ENCODE measurements at places on chromosomes 4 and X.
A peak's percentile ranks its signal among the peaks of the same experiment; 100 is the strongest.

DNA sequence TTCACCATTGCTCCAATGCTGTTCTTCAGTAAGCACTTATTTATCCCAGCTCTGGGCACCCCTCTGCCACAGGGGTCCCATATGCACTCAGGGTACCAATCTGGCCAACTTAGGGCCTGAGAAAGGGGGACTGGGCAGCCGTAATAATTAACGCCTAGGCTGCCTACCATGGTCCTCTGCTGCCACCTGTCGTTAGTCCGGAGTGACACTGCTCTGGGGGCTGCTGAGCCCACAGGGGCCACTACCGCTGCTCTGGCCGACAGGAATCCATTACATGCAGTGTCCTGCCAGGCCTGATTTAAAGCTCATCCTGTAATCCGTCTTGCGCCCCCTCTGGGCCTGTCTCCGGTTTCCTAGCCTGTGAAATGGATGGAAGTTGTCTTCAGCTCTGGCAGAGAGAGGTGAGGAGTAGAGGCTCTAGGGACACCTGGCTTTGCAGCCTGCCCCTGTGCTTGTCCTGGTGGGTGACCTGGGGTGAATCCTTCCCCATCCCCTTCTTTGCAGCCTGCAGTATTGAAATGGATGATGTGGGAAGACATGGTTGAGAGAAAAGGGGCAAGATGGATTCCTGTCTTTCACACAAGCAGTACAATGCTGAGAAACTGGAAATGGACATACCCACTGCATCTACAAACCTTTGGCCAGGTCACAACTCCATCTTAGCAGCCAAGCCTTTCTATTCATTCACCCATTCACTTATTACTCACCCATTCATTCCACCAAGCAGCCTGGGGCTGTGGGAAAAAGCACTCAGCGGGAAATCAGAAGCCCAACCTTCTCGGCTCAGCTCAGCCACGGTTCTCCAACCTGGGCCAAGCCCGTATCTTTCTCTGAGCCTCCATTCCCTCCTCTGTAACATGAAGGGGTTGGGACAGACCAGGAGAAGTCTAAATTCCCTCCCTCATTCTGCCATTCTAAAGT is 116.3 kb upstream of the NALF2 start:
- DNase-seq, result peak; percentile 41

GRCh38 chr4:167868163-167868562 is 224.2 kb upstream of the ANXA10 start:
- DNase-seq, result no peak

DNA sequence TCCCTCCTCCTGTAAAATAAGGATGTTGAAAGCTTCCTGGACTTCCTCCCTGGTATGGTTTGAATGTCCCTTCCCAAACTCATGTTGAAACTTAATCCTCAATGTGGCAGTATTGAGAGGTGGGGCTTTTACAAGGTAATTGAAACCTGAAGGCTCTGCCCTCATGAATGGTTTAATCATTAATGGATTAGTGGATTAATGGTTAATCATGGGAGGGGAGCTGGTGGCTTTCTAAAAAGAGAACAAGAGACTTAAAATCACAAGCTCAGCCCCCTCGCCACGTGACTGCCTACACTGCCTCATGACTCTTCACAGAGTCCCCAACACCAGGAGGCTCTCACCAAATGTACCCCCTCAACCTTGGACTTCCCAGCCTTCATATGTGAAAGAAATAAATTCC is 124.6 kb upstream of the ANXA3 start:
- no peak for DNase-seq

DNA sequence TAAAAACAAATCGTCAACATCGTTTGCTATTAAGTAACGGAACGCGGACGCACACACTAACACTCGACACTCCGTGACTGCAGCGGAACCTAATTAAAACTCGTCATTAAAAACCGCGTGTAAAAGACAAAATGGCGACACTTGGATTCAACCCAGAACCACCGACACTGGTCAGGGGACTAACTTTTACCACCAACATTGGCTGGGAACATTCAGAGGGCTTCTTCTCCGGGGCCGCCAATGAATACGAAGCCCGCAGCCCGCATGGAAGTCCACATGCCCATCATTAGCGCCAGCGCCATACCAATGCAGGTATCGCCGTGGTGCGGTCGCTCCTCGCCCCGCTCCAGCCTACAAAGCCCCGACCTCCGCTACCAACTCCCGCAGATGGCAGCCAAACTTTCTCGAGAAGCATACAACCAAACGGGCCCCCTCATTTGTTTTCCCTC is 498 bp downstream of the RBMX start:
- no peak for DNase-seq

DNA sequence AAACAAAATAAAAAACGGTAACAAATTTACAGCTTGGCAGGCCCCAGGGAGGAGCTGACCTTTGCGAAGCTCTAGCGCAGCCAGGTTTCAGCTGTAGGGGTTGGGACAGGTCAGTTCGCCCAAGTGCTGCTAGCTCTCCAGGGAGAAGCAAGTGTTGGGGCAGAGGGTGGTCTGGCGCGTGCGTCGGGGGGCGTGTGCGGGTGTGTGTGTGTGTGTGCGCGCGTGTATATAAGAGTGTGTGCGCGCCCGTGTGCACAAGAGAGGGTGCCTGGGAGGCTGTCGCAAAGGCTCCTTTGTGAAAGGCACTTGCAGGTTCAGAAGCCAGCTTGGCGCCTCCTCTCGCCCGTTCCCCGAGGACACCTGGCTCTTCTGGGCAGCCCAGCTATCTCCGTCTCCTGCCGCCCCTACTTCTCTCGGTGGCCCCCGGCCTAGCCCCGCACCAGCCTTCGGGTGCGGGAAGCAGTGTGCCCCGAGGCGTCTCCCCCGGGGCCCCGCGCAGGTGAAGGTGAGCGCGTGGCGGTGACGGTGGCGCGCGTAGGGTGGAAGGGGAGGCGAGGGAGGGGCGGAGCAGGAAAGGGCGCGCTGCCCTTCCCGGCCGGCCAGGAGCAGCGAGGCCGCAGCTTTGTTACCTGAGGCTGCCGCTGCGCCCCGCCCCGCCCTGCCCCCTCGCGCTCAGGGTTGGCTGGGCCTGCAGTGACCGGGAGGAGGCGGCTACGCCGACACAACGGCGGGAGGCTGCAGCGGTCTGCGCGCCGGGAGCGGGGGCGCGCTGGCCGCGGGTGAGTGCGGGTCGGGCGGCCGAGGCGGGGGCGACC is at the start of gene FHDC1:
Gene FHDC1, plus strand, starts transcription at position 693 of the 815 bp plus-strand sequence. CDS start 6,735 bp downstream, outside the sequence.
- peak; percentile 86 for DNase-seq

GRCh38 chr4:23084559-23085248 is 392.0 kb downstream of the GBA3 start:
- no peak for DNase-seq

DNA sequence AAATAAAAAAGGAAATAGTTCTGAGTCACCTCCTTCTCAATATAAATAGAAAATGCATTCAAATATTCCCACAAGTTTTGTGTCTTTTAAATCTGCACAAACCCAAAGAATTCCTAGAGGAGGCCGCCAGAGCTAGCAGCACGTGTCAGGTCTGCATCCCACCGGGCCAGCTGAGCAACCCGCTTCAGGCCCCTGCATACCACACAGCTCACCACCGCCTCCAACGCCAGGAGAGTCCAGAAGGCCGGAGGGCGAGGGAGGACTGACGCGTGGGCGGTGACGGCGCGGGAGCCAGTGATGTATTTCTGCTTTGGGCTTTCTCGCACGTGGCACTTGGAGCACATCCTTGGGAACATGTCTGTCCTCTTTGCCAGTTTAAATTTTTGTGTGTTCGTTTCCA is 61.9 kb upstream of the CLDN34 start:
- no peak for DNase-seq

DNA sequence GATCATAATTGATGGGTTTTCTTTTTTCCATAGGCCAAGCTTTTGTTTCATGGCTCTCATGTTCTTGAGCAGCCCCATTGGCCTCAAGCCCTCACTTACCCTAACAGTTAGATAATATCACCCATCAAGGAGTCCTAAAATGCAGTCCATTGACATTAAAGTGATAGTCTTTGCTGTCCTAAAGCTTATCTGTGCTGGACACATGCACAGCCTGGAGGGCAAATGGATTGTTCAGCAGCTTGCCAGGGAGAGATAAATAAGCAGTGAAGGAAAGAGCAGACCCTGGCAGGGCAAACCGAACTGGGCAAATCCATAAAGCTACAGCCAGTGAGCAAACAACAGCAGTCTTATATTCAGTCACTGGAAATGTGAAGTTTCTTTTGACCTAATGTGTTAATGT is 199.6 kb upstream of the MID1 start:
- DNase-seq, result no peak

GRCh38 chrX:110428144-110428543 is 69.5 kb downstream of the RTL9 start:
- DNase-seq, result no peak

- no peak for DNase-seq
These were observed 145.1 kb downstream of the BEND2 start for GRCh38 chrX:18075603-18076002.

DNA sequence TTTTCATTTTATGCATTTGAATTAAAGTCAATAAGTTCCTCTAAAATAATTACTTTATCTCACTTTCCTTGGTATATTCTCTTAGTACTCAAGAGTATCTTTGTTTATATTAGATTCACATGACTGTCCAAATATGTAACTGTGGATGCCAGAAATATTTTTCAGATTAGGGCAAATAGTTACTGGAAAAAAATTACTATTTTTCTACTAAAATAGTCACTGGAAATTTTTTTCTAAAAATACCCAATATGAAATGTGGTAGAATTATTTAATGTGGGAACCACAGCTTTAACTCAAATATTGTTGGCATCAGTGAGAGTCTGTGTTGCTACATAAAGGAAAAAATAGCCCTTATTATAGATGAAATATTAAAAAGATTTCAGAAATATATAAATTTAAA is 70.4 kb upstream of the NMU start:
- no peak for DNase-seq

- DNase-seq, result no peak
These were observed 116.5 kb upstream of the NAP1L5 start for GRCh38 chr4:88814043-88814617.

DNA sequence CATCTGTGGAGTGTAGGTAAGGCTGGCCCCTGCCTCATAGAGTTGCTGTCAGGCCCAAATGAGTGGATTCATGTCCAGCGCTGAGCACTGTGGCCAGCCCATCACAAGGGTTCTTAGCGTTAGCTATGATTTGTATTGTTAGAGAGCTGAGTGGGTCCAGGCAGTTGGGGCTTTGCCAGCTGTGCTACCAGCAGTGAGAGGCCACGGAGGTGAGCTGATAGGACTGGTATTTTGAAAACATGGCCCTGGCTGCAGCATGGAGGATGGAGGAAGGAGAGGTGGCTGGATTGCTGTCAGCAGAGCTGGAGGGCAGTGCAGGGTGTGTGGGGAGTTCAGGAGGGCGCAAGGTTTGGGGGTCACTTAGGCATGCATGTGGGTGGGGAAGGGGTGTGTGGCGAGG is 69.8 kb downstream of the PSAPL1 start:
- no peak for DNase-seq

GRCh38 chrX:110120025-110120424 is 117.1 kb downstream of the TMEM164 start:
- no peak for DNase-seq

All from colonic mucosa (tissue), 4 donors.